ENCODE measurements at places on chromosomes 1 and 21. TPM values are rescaled to one million over a fixed set of nuclear protein-coding genes. Genes with fewer than 3 reads are reported as not detected.

DNA sequence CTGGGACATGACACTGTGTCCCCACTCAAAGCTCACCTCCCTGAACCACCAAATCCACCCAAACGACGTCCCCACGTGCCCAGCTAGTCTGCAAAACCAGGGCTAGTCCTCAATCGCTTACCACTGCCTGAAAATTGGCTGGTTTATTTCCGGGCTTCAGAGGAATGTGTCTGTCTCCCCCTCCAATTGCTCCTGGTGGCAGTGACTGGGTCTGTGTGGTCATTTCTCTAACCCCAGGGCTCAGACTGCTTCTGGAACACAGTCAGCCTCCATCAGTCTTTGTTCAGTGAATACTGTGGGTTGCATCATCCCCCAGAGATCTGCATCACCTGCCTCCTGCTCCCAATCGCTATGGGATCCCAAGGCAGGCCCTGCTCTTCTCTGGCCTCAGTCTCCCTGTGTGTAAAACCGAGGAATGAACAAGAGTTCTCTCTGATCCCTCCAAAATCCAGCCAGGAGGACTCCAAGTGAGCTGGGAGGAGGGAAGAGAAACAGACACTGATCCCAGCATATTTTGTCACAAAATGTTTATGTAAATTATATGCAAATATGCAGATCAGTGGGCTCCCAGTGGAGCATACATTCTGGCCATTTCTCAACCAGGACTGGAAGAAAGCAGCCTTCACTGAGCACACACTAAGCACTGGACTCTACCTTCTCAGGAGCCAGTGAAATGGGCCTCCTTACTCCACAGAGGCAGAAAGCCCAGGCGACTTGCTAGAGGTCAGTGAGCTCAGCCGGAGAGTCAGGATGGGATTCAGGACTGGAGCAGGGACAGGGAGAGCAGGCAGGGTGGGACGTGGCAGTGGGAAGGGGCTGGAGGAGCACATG is 20.9 kb downstream of the SDC3 start:
- H3K4me1 ChIP-seq: peaks cover 9% of the 10 kb centered on the region
- H3K4me3 ChIP-seq: no peak overlapping the region
- H3K36me3 ChIP-seq: no peaks in the 10 kb centered on the region

DNA sequence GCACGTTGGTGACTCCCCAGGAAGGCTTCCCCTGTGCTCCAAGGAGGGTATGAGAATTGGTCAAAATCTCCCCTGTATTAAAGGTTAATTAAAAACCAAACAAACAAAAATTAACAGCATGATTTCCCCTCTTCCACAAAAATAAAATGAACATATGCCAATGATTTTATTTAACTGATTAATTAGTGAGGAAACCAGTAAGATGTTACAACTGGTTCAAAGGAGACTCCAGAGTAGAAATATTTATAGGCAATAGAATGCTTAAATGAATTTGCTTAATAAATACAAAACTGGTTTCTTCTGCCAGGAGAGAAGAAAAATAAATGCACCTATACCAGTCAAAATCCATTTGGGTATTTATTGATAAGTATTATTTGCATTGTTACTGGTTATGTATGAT is 249.5 kb upstream of the DEPDC1 start:
- no peak overlapping the region for H3K4me3 ChIP-seq
- H3K27ac ChIP-seq: no peak overlapping the region
- H3K4me1 ChIP-seq: no peaks in the 10 kb centered on the region
- no peak for DNase-seq
- H3K27me3 ChIP-seq: no peaks in the 10 kb centered on the region

GRCh38 chr1:221371705-221372104 is 370.2 kb downstream of the DUSP10 start:
- no peaks in the 10 kb centered on the region for H3K27me3 ChIP-seq
- H3K36me3 ChIP-seq: no peaks in the 10 kb centered on the region
- no peaks in the 10 kb centered on the region for H3K4me1 ChIP-seq

DNA sequence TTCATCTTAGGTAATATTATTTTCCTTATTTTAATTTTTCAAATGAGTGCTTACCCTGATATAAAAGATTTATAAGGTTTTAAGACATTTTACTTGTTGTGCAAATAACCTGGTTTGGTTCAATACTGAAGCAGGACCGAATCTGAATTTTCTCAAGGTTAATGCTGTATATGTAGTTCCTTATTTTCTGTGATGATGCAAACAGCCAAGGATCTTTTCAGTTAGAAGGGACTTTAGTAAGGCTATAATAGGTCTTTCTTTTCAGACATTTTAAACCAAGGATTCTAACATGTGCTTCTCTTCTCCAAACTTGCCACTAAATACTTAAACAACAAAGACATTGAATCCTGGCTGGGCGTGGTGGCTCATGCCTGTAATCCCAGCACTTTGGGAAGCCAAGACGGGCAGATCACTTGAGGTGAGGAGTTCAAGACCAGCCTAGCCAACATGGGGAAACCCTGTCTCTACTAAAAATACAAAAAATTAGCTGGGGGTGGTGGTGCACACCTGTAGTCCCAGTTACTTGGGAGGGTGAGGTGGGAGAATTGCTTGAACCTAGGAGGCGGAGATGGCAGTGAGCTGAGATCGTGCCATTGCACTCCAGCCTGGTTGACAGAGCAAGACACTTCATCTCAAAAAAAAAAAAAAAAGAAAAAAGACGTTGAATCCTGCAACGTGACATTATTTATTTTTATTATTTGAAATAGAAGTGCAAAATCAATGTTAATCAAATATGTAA is 3.2 kb upstream of the ARPC5 start:
- H3K27ac ChIP-seq: no peak overlapping the region
- H3K27me3 ChIP-seq: no peaks in the 10 kb centered on the region
- no peaks in the 10 kb centered on the region for H3K36me3 ChIP-seq
- no peak overlapping the region for H3K4me3 ChIP-seq

DNA sequence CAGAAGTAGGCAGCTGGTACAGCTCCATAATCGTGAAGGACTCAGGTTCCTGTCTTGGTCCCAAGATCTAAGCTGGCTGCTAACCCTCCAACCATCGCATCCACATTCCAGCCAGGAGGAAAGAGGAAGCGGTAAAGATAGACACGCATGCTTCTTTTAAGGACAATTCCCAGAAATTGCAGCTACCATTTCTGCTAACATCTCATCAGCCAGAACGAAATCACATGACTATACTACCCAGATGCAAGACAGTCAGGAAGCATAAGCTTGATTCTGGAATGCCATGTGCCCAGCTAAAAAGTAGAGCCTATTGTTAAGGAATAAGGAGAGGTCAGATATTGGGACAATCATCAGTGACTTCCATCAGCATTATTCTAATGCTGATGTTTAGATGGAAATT is 110.4 kb downstream of the EPHB2 start:
- H3K36me3 ChIP-seq: no peaks in the 10 kb centered on the region
- no peak for DNase-seq
- no peaks in the 10 kb centered on the region for H3K27me3 ChIP-seq
- peaks cover 10% of the 10 kb centered on the region for H3K4me1 ChIP-seq
- no peak overlapping the region for H3K4me3 ChIP-seq
- H3K27ac ChIP-seq: no peak overlapping the region

DNA sequence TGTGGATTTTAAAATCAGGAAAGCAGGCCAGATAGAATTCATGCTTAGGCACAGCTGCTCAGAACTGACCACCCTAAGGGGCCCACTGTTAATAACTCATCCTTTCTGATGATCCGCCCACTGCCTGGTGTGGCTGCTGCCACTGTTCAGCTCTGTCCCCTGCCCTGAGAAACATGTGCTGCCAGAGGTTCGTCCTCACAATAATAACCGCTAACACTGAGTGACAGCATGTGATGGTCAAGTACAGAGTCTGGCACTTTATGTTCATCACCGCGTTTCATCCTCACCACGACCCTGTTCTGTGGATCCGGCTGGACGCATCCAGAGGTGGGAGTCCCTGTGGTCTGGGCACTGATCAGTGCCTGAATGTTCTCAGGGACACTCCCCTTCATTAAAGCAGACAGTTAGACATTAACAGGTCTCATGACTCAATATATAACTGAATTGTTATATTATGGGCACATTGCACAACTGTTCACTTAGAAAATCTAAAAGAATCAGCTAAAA is 108.6 kb downstream of the SIM2 start:
- H3K36me3 ChIP-seq: no peaks in the 10 kb centered on the region
- no peak overlapping the region for H3K27ac ChIP-seq
- DNase-seq: no peak
- H3K27me3 ChIP-seq: no peaks in the 10 kb centered on the region
- peaks cover 5% of the 10 kb centered on the region for H3K4me1 ChIP-seq
- H3K4me3 ChIP-seq: no peak overlapping the region

GRCh38 chr1:202167708-202168415 is 7.5 kb upstream of the PTPN7 start:
- H3K27ac ChIP-seq: peak overlapping the region; percentile 32
- H3K4me1 ChIP-seq: peaks cover 5% of the 10 kb centered on the region
- no peak overlapping the region for H3K4me3 ChIP-seq
- H3K36me3 ChIP-seq: no peaks in the 10 kb centered on the region
- no peaks in the 10 kb centered on the region for H3K27me3 ChIP-seq

- DNase-seq: no peak
- no peaks in the 10 kb centered on the region for H3K4me1 ChIP-seq
- no peak overlapping the region for H3K27ac ChIP-seq
Observed at GRCh38 chr1:218303176-218303879, 18.2 kb downstream of the RRP15 start.

DNA sequence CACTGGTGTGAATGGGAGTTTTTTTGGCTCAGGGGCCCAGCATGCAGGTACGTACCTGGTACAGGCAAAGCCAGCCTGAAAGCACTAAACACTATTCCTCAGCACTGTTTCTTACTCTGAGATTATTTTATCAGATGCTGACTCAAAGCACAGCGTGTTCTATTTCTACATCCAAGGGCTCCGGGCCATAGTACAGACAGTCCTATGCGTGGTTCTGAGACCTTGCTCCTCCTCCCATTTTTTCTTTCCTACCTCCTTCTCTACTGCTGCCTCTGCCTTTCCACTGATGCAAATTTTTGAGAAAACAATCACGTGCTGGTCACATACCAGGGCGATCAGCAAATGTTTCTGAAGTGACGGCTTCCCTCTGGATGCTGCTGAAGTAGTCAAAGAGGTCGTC is 36.3 kb downstream of the PDPN start:
- no peak for DNase-seq
- H3K4me3 ChIP-seq: no peak overlapping the region
- no peaks in the 10 kb centered on the region for H3K4me1 ChIP-seq
- H3K27ac ChIP-seq: no peak overlapping the region

GRCh38 chr1:205444931-205445645 is 10.8 kb downstream of the BLACAT1 start:
- DNase-seq: peak; percentile 87
- peaks cover 79% of the 10 kb centered on the region for H3K4me1 ChIP-seq
- no peaks in the 10 kb centered on the region for H3K36me3 ChIP-seq
- H3K27ac ChIP-seq: peak overlapping the region; percentile 94

GRCh38 chr1:32498751-32499150 is 33.9 kb downstream of the ZBTB8B start:
- no peaks in the 10 kb centered on the region for H3K36me3 ChIP-seq
- H3K4me3 ChIP-seq: no peak overlapping the region
- no peak overlapping the region for H3K27ac ChIP-seq
- H3K4me1 ChIP-seq: peaks cover 18% of the 10 kb centered on the region
- H3K27me3 ChIP-seq: no peaks in the 10 kb centered on the region

GRCh38 chr1:117606649-117607430 is 992 bp downstream of the TENT5C start:
- H3K4me3 ChIP-seq: peak overlapping the region; percentile 81
- H3K4me1 ChIP-seq: peaks cover 32% of the 10 kb centered on the region
- peak overlapping the region; percentile 85 for H3K27ac ChIP-seq
- peak; percentile 59 for DNase-seq

GRCh38 chr1:226940029-226940805 is at the start of gene COQ8A:
Gene COQ8A, plus strand, starts transcription at chr1:226940294. Its CDS starts 21,092 bp downstream, at chr1:226961386.
- H3K36me3 ChIP-seq: no peaks in the 10 kb centered on the region
- H3K4me3 ChIP-seq: peak within 1 kb of the TSS; percentile 69
- H3K27ac ChIP-seq: peak within 1 kb of the TSS; percentile 96
- no peaks in the 10 kb centered on the region for H3K27me3 ChIP-seq

- no peak for DNase-seq
- no peaks in the 10 kb centered on the region for H3K27me3 ChIP-seq
- no peaks in the 10 kb centered on the region for H3K4me1 ChIP-seq
- H3K27ac ChIP-seq: peak overlapping the region; percentile 70
- no peak overlapping the region for H3K4me3 ChIP-seq
Observed at GRCh38 chr21:46189959-46190490, 5.8 kb upstream of the SPATC1L start.

The SLAMF7 gene
- 0.33 TPM for total RNA-seq

The LCE1F gene
- not detected for total RNA-seq

The EVA1C gene
- total RNA-seq: 44.6 TPM

The SV2A gene
- total RNA-seq: 5.9 TPM

The PLEKHN1 gene
- total RNA-seq: 0.27 TPM

The RCSD1 gene
- total RNA-seq: 8.7 TPM

The SLC26A9 gene
- total RNA-seq: 3.2 TPM

The FCGR1A gene
- total RNA-seq: 2.4 TPM

The LRP8 gene
- 165 TPM for total RNA-seq

Data from thyroid gland (tissue), 4 donors.